ENCODE measurements at places on chromosomes 16 and 17.

- DNase-seq, result peak; percentile 82
These were observed at the start of gene FLCN for GRCh38 chr17:17237026-17237799. Gene FLCN, minus strand, starts transcription at chr17:17237168. Its CDS starts 9,031 bp downstream, at chr17:17228137.

- peak; percentile 72 for DNase-seq
These were observed 36.6 kb upstream of the IL21R start for GRCh38 chr16:27365142-27366089.

DNA sequence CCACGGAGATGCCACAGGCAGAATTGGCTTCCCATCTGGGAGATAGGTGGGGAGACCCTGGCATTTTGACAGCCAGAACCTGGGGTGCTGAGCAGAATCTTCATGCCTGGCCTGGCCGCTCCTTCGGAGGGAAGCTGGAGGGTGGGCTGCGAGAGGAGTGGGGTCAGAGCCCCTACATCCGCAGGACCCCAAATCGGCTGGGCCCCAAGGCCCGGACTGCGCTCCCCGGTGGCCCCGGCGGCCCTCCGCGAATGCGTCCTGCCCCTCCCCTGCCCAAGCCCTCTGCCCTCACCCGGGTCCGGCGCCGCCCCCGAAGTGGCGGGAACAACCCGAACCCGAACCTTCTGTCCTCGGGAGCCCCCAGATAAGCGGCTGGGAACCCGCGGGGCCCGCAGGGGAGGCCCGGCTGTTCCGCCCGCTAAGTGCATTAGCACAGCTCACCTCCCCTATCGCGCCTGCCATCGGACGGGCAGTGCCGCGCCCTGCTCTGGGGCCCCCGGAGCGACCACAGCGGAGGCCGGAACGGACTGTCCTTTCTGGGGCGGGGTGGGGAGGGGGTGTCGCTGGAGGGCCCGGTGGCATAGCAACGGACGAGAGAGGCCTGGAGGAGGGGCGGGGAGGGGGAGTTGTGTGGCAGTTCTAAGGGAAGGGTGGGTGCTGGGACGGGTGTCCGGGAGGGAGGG lies 850 bp upstream of the PNMT start:
- no peak for DNase-seq

DNA sequence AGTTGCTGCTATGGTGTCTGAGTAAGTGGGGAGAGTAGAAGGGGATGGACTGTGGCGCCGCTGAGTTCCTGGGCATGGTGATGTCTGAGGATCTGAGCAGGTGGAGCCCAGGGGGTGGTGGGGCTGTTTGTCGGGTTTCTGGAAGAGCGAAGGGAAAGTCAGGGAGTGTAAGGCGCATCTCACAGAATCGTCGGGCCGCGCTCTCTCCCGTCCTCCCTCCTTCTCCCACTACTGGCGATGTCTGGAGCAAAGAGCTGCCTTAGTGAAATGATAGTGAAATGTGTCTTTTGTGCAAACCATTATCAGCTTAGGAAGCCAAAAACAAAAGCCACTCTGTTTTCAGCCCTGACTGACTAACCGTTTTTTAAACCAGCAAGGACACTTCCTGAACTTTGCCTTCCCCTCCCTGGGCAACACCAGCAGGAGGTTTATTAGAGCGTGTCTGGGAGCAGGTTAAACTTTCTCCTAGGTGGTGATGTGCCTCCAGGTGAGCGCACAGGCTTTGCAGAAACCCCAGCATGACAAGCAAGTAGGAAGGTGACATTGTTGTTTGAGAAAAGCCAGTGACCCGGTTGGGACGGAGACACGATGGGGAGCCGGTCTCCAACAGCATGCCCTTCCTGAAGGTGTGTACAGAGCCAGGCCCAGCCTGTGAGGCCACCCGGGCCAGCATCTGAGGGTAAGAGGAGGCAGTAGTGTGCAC lies 49.1 kb downstream of the RAB11FIP3 start:
- DNase-seq, result no peak

- DNase-seq, result no peak
These were observed 385.9 kb downstream of the CPPED1 start for GRCh38 chr16:12417815-12418211.
